ENCODE measurements at places on chromosomes 7 and 10. TPM values are rescaled to one million over a fixed set of nuclear protein-coding genes. Genes with fewer than 3 reads are reported as not detected.

GRCh38 chr10:72879245-72879644 is 14.3 kb upstream of the OIT3 start:
- H3K4me3 ChIP-seq: no peak overlapping the region
- no peak for DNase-seq
- H3K27me3 ChIP-seq: no peaks in the 10 kb centered on the region
- no peaks in the 10 kb centered on the region for H3K36me3 ChIP-seq
- H3K27ac ChIP-seq: no peak overlapping the region

- H3K4me3 ChIP-seq: no peak overlapping the region
- H3K27ac ChIP-seq: peak overlapping the region; percentile 56
- DNase-seq: no peak
- H3K36me3 ChIP-seq: no peaks in the 10 kb centered on the region
- no peaks in the 10 kb centered on the region for H3K27me3 ChIP-seq
Measured at GRCh38 chr7:112112822-112113255, 93.4 kb downstream of the DOCK4 start.

DNA sequence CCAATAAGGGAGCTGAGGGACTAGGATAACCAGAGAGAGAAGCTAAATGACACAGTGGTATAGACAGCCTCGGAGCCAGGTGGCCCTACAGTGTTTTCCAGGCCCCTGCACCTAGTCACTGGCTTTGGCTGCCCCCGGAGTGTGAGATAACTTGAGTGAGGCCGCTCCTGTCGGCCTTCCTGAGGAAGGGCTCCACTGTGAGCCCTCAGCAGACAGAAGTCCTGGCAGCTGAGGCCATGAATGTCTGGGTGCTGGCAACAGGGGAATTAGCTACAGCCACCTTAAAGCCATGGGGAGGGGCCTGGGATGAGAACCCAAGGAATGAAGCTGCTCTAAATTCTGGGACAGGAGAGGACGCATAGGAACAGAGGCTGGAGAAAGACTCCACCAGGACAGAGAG is 4.6 kb upstream of the GDF10 start:
- H3K27ac ChIP-seq: no peak overlapping the region
- no peaks in the 10 kb centered on the region for H3K4me1 ChIP-seq
- H3K36me3 ChIP-seq: no peaks in the 10 kb centered on the region
- no peak for DNase-seq

DNA sequence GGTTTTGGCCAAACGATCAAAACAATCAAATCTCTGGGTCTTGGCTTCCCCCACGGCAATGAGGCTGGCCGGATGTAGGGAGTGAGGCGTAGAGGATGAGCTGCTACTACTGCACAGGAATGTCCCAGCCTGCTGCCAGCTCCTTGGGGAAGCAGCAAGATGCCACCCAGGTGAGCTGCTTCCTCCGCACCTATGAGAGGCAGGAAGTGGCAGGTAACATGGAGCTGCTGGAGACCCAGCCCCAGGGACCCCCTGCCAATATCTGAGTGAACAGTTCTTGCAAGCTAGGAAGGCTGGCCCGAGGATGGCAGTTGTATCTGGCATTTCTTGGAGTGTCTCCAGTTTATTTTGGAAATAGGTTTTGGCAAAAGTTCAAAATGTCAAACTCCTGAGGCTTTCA is 413.5 kb downstream of the DNAJB6 start:
- DNase-seq: no peak
- H3K27ac ChIP-seq: no peak overlapping the region
- H3K4me3 ChIP-seq: no peak overlapping the region
- no peaks in the 10 kb centered on the region for H3K36me3 ChIP-seq
- peaks cover 5% of the 10 kb centered on the region for H3K4me1 ChIP-seq

DNA sequence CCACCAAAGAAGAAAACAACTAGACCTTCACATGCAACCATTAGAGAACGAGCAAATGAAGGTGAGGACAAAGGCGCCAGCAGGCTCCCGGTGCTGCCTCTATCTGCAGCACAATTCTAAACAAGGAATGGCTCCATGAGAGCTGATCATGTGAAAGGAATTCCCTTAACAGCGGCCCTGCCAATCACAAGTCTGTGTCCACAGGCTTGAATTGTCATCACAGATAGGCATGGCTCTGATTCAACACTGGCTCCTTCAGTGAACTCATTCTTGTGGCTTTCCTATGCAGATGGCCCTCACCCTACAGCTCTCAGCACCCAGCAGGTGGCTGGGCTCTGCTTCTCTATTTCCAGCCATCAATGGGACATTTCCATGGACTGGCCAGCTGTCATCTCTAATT is 36.2 kb downstream of the LAMB1 start:
- H3K27ac ChIP-seq: no peak overlapping the region
- H3K36me3 ChIP-seq: no peaks in the 10 kb centered on the region
- H3K4me1 ChIP-seq: peaks cover 3% of the 10 kb centered on the region
- H3K27me3 ChIP-seq: no peaks in the 10 kb centered on the region

GRCh38 chr10:85650791-85651496 is 715.7 kb downstream of the GRID1 start:
- H3K4me3 ChIP-seq: no peak overlapping the region
- DNase-seq: no peak
- H3K4me1 ChIP-seq: no peaks in the 10 kb centered on the region
- no peak overlapping the region for H3K27ac ChIP-seq

DNA sequence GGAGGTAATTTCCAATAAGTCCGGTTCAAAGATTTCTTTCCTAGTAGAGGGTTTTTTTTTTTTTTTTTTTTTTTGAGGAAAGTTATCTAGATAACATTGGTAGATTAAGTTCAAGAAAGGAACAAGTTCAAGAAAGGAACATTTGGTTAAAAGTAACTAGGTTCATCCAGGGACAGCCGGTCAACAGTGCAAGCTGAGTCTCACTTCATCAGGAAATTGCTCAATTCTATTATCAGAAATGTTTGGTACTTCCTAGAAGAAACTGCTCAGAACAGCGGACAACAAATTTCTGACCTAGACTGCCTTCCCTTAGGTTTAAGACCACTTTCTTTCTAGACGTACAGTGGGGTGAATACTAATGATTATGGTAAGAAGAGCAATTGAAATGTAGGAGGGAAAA is 3.7 kb upstream of the IL2RA start:
- no peaks in the 10 kb centered on the region for H3K27me3 ChIP-seq
- no peak for DNase-seq
- no peak overlapping the region for H3K27ac ChIP-seq
- no peaks in the 10 kb centered on the region for H3K36me3 ChIP-seq

DNA sequence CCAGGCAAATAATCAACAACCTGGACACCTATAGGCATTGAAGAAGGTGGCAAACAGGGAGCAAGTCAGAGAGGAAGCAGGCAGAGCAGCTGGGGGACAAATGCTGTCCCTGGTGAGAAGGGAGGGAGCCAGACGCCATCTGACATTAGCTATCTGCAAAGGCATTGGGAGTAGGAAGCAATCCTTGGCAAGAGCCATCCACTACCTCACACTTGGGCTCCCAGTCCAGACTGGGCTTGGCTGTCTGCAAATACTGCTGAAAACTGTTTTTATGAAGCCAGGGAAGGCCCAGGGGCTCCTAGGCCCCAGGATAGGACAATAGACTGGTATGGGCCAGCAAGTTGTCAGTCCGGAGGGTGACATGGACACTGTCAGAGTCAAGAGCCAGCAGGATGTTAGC is 132.5 kb downstream of the SORBS1 start:
- DNase-seq: no peak
- H3K27ac ChIP-seq: no peak overlapping the region
- no peaks in the 10 kb centered on the region for H3K36me3 ChIP-seq
- H3K4me1 ChIP-seq: no peaks in the 10 kb centered on the region
- H3K4me3 ChIP-seq: no peak overlapping the region
- no peaks in the 10 kb centered on the region for H3K27me3 ChIP-seq

DNA sequence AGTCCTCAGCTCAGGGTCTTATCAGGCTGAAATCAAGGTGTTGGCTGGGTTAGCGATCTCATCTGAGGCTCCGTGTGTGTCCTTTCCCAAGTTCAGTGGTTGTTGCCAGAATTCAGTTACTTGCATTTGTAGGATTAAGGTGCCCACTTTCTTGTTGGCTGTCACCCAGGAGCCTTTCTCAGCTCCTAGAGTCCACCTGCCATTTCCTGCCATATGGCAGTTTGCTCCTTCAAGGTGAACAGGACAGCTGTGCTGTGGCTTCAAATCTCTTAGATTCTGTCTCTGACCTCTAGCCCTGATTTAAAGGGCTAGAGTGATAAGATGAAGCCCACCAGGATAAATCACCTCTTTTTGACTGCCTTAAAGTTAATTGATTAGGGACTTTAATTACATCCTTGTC is 1.0 kb upstream of the HIF1AN start:
- no peaks in the 10 kb centered on the region for H3K36me3 ChIP-seq
- H3K27ac ChIP-seq: no peak overlapping the region
- no peaks in the 10 kb centered on the region for H3K27me3 ChIP-seq
- H3K4me1 ChIP-seq: peaks cover 11% of the 10 kb centered on the region
- no peak overlapping the region for H3K4me3 ChIP-seq

- no peak for DNase-seq
- H3K36me3 ChIP-seq: no peaks in the 10 kb centered on the region
- no peaks in the 10 kb centered on the region for H3K27me3 ChIP-seq
- H3K4me1 ChIP-seq: no peaks in the 10 kb centered on the region
Measured at GRCh38 chr10:50585921-50586739, 37.6 kb downstream of the SGMS1 start.

DNA sequence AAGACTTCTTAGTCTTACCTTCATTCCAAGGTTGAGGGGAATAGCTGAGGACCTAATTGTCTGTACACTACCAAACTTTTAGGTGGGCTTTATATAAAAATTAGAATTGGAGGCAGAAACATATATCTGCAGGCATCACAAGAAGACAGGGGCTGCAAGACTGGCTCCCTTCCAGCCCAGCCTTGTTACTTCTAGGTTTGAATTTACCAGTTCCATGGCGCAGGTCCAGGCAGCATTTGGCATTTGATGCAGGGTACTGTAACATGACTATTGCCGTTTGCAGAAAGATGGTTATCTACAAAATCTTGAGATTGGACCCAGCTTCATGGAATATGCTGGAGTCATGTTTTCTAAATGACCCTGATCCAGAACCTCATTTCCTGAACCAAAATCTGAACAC is 105.4 kb upstream of the RHOBTB1 start:
- no peaks in the 10 kb centered on the region for H3K27me3 ChIP-seq
- H3K4me3 ChIP-seq: no peak overlapping the region
- no peak for DNase-seq
- H3K36me3 ChIP-seq: no peaks in the 10 kb centered on the region

GRCh38 chr7:113299748-113300147 is 181.4 kb upstream of the SMIM30 start:
- peaks cover 3% of the 10 kb centered on the region for H3K27me3 ChIP-seq
- DNase-seq: no peak
- no peak overlapping the region for H3K4me3 ChIP-seq
- H3K27ac ChIP-seq: no peak overlapping the region

DNA sequence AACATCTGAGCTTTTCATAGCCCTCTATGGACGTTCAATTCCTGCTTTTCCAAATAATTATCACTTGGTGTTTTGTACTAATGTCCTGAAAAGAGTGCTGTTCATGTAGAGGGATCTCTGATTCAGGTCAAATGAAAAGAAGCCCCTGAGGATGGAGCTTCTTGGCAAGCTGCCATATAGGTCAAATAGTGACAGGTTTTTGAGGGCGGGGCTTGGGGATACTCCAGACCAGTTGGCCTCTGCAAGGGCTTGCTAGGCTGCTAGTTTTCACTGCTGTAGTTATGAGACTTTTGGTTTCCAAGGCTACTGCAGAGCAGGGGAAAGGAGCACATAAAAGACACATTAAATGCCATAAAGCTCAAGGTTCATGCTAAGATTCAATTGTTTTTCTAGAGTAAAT is 257.2 kb upstream of the CACNA2D1 start:
- DNase-seq: no peak
- H3K4me3 ChIP-seq: no peak overlapping the region
- no peak overlapping the region for H3K27ac ChIP-seq

- DNase-seq: no peak
- no peak overlapping the region for H3K27ac ChIP-seq
- H3K4me3 ChIP-seq: no peak overlapping the region
- no peaks in the 10 kb centered on the region for H3K36me3 ChIP-seq
Measured at GRCh38 chr10:86674912-86675311, 6.6 kb downstream of the LDB3 start.

Gene SLC26A3
- polyA plus RNA-seq: 0.07 TPM

Gene UNC5B
- polyA plus RNA-seq: 4.2 TPM

Gene ACSL5
- polyA plus RNA-seq: 10.8 TPM

Gene MRLN
- not detected for polyA plus RNA-seq

Gene SHLD2
- polyA plus RNA-seq: 11.5 TPM

Measured in ovary (tissue), 10 donors.